ENCODE measurements at places on chromosomes 6 and 20.

GRCh38 chr6:130968476-130968875, 94.6 kb downstream of the EPB41L2 start:
- DNase-seq = no peak

DNA sequence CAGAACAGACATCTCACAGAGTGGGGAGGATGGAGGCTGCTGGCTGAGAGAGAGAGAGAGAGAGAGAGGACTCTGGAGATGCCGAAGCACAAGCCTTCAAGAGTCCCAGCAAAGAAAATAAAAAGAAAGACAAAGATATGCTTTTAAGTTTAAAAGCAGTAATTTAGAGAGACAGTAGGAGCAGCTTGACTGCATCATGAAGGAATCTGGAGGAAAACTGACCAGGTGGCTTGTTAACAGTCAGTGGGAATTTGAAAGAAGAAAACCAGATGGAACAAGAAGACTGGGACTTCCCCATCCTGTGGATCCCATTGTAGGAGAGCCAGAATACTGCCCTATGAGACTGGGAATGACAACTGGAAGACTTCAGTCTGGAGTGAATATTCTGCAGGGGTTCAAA, 46.3 kb upstream of the PLN start:
- no peak for DNase-seq

GRCh38 chr6:168619560-168620314, 178.8 kb downstream of the SMOC2 start:
- no peak for DNase-seq

DNA sequence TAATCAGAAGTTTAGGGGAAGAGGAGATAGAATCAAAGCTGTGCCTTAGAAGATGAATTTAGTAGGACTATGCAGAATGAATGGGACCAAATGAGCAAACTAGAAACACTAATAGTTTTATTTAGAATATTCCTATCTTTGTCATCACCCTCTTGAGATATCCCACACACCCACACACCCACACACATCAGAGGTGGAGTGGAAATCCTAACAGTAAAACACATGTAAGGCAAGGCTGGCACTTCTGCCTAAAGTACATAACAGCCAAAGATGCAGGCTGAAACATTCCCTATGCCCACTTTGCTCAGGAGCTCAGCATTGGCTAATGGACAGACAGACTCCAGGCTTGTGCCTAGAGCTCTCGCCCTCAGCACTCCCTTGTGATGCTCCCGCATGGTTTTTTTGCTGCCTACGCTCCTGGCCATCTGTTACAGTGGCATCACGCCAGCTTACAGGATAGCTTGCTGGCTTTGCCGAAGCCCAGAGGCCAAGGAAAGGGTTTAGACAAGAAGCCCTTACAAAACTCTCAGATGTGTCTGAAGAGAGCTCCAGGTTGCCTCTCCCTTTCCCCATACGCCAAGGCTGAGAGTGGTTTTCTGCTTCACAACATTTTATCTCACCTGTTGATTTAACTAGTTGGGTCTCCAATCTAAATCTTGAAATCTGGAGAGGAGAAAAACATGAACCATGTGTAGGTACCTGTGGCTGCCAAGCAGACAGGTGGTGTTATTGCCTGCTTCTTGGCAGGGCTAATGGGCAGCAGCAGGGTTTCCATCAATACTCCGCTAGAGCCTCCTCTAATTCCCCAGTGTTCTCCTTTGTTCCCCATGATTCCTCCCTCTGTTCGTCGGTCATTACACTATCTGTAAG, 282.6 kb upstream of the ID4 start:
- peak; percentile 4 for DNase-seq

- DNase-seq = no peak
Measured at GRCh38 chr6:119960036-119960435, 610.5 kb upstream of the MAN1A1 start.

DNA sequence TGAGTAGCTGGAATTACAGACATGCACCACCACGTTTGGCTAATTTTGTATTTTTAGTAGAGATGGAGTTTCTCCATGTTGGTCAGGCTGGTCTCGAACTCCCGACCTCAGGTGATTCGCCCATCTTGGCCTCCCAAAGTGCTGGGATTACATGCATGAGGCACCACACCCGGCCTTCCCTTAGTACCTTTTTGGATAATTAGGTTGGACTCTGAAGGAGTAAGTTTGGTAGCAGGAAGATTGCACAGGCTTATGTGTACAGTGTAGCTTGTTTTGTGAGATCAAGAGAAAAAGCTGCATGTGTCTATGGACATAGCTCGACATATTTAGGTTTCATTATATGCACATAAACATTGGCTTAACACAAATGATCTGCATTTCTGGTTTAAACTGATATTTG, 116.8 kb downstream of the NCOA3 start:
- DNase-seq = no peak

DNA sequence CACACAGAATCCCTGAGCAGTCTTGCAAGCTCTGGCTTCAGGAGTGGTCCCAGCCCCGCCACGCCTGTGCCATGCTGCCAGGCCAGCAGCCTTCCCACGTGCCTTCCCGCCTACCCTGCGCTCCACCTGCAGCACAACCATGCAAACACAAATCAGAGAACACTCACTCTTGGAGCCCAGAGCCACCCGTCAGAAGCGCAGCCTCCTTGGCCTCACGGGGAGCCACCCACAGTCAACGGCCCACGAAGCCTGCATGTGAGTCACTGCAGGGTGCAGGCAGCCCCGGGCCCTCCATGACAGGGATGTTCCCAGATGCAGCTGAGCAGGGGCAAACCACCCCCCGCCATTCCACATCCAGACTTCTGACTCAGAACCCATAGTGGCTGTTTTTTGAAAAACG, 217.0 kb downstream of the DLL1 start:
- no peak for DNase-seq

DNA sequence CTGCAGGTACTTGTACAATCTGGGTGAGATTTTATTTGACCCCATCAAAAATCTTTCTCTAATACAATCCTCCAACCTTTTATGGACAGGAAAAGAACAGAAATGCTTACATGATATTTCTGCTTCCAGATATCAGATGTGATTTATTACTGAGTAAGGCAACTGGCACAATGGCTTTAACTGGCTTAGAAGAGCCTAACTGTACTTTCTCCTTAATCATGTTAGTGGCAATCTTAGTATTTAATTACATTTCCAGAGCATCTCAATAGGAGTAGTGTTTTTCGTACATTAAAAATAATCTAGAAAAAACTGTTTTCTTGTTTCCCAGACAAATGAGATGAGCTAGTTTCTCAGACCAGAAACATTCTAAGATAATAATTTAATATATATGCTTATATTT, 251.6 kb downstream of the KCNQ5 start:
- no peak for DNase-seq

GRCh38 chr20:45283551-45284057, 23.0 kb upstream of the RBPJL start:
- DNase-seq = no peak

DNA sequence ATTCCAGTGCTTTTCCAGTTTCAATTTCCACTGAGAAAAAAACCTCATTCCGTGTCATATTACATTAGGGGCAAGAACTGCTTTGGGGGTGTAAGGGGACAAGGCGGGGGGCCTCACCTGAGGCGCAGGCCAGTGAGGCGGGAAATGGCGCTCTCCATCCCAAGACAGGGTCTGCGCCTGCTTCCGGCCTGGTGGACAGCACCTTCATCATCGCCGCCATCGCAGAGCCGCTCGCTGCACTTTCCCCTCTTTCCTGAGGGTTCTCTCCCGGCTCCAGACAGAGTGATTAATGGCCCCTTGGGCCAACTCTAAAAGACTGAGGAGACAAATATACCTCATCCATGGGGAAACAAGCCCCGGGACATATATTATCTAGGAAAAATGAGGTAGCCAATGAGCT, 270.0 kb upstream of the SOX4 start:
- DNase-seq = no peak

DNA sequence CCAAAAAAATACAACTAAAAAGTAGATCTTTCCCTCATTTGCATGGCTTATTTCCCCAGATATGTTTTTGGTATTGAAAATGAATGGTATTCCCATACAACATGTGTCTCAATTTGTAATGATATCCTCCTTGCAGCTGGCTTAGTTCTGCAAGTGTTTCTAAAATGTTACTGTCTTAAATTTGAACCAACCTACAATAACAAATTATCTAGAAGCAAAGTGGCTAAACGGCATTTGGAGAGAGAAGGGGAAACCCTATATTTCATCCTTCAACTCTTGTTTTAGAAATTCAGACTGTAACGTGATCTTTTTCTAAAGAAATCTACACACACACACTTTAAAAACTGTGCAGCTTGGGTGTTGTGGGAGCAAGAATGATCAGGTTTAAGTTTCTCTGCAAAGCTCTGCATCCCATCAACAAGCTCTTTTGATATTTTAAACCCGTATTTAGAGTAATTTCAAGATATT, 153.0 kb downstream of the SOBP start:
- no peak for DNase-seq

DNA sequence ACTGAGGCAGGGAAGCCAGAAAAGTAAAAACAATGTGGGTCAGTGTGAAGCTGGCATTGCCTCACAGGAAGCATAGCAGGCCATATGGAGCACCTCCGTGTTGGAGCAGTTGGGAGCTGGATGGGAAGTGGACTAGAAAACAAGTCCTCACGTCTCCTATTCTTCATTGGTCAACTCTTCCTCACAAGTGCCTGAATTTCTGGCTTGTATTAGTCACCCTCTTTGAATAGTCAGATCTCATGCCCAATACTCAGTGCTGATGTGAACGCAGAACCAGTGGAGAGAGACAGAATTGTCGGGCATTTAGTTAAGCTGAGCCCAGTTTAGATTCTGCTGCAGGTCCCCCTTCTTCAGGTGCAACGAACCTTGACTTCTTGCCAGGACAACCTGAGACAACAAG, 22.3 kb upstream of the RSPO3 start:
- DNase-seq = no peak

DNA sequence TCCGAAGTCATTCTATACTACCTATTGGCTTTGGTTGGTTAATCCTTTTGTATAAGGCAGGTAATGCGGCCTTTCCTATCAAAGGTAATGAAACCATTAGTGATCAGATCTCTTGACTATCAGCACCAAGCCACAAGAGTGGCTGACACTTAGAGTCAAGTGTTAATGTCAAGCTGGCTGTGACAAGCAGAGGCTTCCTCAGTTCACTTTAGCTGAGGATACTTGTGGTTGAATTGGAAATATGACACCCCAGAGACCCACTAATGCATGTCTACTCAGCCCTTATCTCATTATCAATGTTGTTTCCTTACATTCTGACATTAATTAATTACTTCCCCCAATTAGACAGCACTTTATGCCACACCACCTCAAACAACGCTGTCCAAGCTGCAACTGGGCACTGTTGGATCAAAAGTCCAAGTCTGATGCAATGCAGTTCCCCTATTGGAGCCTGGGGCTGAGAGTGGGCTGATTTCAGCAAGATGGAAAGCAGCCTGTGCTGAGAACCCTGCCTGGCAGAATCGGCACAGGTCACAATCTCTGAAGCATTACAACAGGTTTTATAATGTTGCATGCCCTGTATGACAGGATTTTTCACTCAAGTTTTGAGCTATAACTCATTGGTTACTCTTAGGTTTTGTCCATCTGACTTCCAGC, 273.5 kb downstream of the COL12A1 start:
- DNase-seq = peak; percentile 47

DNA sequence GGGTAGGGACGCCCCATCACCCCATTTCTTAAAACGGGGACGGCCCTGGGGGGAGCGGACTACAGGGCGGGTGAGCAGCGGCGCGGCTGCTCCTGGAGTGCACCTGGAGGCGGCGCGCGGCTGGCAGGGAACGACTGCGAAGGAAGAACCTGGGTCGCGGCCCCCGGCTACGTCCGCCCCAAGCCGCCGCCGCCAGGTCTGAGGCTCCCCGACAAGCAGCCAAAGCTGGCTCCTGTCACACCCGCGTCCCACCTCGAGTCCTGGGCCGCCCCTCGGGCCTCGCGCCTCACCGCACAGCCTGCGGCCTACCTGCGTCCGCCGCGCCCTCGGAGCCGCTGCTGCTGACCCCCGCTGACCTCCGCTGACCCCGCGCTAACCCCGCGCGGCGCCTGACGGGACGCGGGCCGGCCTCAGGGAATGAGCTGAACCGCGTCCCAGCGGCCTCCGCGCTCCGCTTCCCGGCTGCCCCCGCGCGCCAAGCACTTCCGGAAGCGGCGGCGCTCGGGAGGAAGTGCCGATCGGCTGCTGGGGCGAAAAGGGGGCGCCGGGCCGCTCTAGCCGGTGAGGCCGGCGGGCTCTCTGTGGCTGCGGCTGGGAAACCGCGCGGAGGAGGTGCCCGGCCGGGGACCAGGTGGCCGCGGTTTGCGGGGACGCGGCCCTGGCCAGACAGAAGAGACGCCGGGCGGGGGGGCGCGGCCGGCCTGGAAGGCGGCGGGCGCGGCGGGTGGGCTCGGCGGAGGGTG, at the start of the genes ARFRP1 and ZGPAT:
Gene ARFRP1, minus strand, starts transcription at position 419 of the 743 bp plus-strand sequence. CDS start 885 bp downstream, outside the sequence.
Gene ZGPAT, plus strand, starts transcription at position 482 of the 743 bp plus-strand sequence. CDS start 542 bp downstream, outside the sequence.
- peak; percentile 60 for DNase-seq

DNA sequence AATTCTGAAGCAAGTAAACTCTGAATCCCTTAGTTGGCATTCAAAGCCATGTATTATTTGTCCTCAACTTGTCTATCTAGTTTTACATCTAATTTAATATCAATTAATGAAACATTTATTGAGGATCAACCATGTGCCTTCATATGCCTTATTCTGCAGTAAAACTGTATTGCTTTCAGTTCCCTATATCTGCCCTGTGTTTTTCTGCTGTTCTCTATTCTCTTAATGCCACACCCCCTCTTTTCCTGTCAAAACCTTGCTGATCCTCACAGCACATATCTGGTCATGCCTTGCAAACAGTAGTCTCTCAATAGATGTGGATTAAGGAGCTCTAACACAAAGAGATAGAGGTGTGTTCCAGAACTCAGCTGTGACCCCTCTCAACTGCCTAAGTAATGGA, 2.0 kb downstream of the FIG4 start:
- DNase-seq = no peak

- no peak for DNase-seq
Measured at GRCh38 chr6:41100871-41101287, 28.1 kb downstream of the NFYA start.

DNA sequence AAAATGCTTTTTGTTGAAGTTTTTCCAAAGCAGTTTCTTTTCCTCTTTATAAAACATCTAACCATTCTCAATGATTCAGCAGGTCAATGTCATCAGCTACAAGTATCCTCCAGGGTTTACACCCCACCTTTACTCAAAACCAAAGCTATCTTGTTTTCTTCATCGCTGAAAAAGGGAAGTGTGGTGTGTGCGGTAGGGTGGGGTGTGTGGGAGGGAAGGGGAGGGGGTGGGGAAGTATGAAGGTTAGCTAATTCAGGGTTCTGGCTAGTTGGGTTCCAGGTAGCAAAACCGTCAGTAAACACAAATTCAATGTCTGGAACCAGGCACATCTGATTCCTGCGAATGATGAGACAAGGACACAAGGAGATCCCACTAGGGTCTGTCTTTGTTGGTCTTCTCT, 189.6 kb downstream of the GJA10 start:
- DNase-seq = no peak

- DNase-seq = no peak
Measured at GRCh38 chr6:149942461-149942829, 631 bp downstream of the ULBP2 start.

DNA sequence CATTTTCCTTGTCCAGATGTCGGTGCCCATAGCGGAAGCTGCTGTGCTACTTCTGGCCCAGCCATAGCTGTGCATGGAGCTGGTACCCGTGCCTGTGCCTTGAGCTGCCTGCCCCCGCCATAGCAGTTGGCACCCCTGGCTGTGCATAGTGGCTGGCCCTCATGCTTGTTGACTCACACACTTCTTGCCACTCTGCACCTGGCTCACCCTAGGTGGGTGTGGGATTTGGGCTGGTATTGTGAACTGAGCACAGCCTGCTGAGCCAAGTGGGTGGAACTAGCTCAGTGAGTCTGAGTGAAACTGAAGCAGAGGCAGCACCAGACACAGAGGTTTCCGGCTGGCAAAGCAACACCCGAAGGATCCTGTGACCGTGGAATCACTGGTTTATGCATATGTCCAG, 689.5 kb upstream of the EYS start:
- no peak for DNase-seq
